MCF 10A (cell line): ENCODE measurements at places on chromosomes 13 and 19. TPM values are rescaled to one million over a fixed set of nuclear protein-coding genes. Genes with fewer than 3 reads are reported as not detected.

DNA sequence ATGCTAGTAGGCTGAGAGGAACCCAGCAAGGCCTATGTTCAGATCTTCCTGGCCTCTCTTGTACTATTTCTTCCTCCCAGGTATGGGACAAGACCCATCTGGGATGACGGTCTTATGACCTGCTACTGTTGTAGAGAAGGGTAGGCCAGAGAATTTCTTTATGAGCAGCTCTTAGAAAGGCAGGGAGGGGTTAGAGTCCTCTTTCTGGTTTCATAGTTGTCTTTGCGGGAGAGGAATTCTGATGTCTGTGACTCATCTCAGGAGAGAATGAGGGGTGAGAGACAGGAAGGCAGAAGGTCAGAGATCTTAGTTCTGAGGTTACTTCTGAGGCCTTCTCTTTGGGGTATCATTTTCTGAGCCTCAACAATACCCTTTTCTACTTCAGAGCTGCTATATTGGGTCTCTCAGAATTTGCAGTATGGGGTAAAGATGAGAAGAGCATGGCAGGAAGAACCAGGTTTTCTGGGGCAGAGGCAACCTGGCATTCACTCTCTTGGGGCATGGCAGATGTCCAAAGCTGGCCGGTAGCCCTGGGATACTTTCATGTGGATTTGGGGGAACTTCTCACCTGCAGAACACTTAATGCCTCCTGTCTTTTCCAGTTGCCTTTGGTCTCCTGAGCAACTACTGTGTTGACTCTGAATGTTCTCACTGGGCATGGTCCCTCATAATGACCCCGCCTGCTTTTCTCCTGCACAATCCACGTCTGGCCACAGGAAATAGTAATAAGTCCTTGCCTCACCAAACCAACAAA is 154.4 kb downstream of the GGACT start:
- H3K27me3 ChIP-seq: no peaks in the 10 kb centered on the region
- peak overlapping the region; percentile 71 for H3K27ac ChIP-seq
- peaks cover 15% of the 10 kb centered on the region for H3K4me1 ChIP-seq
- peak; percentile 64 for DNase-seq
- H3K36me3 ChIP-seq: peaks cover 7% of the 10 kb centered on the region

DNA sequence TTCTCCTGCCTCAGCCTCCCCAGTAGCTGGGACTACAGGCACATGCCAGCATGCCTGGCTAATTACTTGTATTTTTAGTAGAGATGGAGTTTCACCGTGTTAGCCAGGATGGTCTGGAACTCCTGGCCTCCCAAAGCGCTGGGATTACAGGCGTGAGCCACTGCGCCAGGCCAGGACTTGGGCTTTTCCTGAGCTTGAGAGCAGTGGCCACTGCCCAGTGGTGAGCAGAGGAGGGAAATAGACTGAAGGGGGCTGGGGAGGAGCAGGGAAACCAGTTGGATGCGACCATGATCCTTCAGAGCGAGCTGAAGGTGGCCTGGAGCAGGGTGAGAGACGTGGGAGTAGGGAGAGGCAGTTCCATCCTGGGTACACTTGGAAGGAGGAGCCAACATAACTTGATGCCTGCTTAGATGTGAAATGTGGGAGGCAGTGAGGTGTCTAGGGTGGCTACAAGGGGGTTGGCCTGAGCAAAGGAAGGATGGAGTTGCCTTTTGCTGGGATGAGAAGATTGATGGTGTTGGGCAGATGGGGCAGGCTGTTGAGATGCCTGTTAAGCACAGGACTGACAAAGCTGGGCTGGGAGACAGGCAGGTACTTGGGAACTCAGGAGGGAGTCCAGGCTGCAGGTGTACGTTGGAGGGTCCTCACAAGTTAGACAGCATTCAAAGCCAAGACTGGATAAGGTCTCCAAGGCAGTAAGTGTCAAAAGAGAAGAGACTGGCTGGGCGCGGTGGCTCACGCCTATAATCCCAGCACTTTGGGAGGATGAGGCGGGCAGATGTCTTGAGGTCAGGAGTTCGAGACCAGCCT is 31.8 kb downstream of the KCTD15 start:
- DNase-seq: no peak
- H3K36me3 ChIP-seq: peaks cover 6% of the 10 kb centered on the region
- H3K4me3 ChIP-seq: no peak overlapping the region
- no peak overlapping the region for H3K27ac ChIP-seq

DNA sequence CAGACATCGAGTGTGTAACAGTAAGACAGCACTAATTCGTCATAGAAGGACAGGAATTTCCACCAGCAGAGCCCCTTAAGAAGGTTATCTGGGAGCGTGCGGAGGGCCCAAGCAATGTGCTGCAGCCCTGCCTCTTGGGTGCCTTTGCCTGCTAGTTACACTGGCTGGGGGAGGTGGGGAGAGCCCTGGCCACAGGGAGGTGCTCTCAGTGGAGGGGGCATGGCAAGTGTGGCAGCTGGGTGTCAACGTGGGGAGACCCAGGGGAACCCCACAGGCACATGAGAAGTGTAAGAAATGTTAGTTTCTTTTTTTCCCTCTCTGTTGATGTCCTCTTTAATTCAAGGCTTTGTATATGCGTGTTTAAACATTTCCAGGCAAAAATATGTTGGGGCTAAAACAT is 50.9 kb upstream of the TMTC4 start:
- no peak for DNase-seq
- H3K27ac ChIP-seq: no peak overlapping the region
- H3K4me1 ChIP-seq: no peaks in the 10 kb centered on the region
- no peaks in the 10 kb centered on the region for H3K27me3 ChIP-seq
- no peak overlapping the region for H3K4me3 ChIP-seq
- H3K36me3 ChIP-seq: no peaks in the 10 kb centered on the region

- no peaks in the 10 kb centered on the region for H3K27me3 ChIP-seq
- H3K4me3 ChIP-seq: no peak overlapping the region
- peaks cover 12% of the 10 kb centered on the region for H3K4me1 ChIP-seq
- no peak for DNase-seq
- no peak overlapping the region for H3K27ac ChIP-seq
- no peaks in the 10 kb centered on the region for H3K36me3 ChIP-seq
Observed at GRCh38 chr13:109605846-109606245, 180.5 kb downstream of the IRS2 start.

The TSHZ3 gene
- not detected in 2 replicates for total RNA-seq

DNA sequence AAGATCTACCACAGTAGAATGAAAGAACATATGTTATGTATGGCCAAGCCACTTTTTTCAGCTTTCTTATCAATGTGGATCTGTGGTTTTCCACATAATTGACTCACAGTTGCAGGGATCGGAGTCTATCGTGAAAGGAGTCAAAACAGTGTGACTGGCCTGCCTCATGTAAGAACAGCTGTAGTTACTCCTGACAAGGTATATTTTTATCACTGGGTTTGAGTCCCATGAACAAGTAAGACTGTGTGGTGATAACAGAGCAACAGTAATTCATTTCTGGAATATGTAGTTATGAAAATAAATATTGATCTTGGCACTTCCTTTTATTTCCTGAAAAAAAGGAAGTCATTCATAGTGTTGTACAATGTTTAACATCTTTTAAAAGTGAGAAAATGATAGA is 416.6 kb downstream of the KLF12 start:
- peak overlapping the region; percentile 12 for H3K27ac ChIP-seq
- peaks cover 28% of the 10 kb centered on the region for H3K4me1 ChIP-seq
- no peaks in the 10 kb centered on the region for H3K36me3 ChIP-seq
- no peak for DNase-seq
- H3K4me3 ChIP-seq: no peak overlapping the region

GRCh38 chr13:76929851-76930374 is 18.4 kb upstream of the ACOD1 start:
- H3K4me3 ChIP-seq: no peak overlapping the region
- DNase-seq: no peak
- H3K4me1 ChIP-seq: peaks cover 2% of the 10 kb centered on the region
- peaks cover 5% of the 10 kb centered on the region for H3K36me3 ChIP-seq
- H3K27me3 ChIP-seq: no peaks in the 10 kb centered on the region

GRCh38 chr13:40615619-40616018 is 50.8 kb downstream of the FOXO1 start:
- H3K4me1 ChIP-seq: peaks cover 57% of the 10 kb centered on the region
- no peak overlapping the region for H3K27ac ChIP-seq
- no peak overlapping the region for H3K4me3 ChIP-seq
- peak; percentile 38 for DNase-seq

DNA sequence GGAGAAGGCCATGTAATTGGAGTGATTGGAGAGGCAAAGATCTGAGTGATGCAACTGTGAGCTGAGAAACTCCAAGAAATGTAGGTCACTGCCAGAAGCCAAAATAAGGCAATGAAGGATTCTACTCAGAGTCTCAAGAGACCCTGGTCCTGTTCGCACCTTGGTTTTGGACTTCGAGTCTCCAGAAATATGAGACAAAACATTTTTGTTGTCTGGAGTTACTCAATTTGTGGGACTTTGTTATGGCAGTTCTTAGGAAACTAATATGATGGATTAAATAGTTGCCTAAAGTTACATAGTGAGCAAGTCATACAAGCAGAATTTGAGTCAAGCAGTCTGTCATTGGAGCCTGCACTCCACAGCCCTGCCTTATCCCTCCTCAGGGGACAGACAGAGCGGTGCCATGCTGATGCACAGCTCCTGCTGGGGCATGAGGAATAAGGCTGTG is 104.2 kb downstream of the ITGBL1 start:
- no peaks in the 10 kb centered on the region for H3K27me3 ChIP-seq
- peaks cover 9% of the 10 kb centered on the region for H3K4me1 ChIP-seq
- DNase-seq: no peak
- H3K27ac ChIP-seq: no peak overlapping the region
- H3K36me3 ChIP-seq: no peaks in the 10 kb centered on the region

DNA sequence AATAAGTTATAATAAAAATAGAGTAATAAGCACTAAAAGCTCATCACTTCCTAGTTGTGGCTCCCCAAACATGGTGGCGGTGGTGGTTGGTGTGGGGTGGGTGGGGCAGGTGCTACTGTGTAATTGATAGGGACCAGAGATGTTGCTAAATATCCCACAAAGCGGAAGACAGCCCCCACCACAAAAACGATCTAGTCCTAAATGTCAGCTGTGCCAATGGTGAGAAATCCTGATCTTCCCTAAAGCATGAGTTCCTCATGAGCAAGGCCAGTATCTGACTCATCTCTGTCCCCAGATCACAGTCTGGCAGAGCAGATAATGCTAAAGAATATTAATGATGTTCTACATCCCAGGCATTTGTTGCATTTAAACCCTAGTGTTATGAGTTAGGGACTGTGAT is 1.9 kb upstream of the EDDM13 start:
- H3K27ac ChIP-seq: no peak overlapping the region
- no peaks in the 10 kb centered on the region for H3K27me3 ChIP-seq
- H3K4me3 ChIP-seq: no peak overlapping the region
- no peaks in the 10 kb centered on the region for H3K36me3 ChIP-seq

The ADPRHL1 gene
- total RNA-seq: 2.6 and 4.3 TPM in 2 replicates

DNA sequence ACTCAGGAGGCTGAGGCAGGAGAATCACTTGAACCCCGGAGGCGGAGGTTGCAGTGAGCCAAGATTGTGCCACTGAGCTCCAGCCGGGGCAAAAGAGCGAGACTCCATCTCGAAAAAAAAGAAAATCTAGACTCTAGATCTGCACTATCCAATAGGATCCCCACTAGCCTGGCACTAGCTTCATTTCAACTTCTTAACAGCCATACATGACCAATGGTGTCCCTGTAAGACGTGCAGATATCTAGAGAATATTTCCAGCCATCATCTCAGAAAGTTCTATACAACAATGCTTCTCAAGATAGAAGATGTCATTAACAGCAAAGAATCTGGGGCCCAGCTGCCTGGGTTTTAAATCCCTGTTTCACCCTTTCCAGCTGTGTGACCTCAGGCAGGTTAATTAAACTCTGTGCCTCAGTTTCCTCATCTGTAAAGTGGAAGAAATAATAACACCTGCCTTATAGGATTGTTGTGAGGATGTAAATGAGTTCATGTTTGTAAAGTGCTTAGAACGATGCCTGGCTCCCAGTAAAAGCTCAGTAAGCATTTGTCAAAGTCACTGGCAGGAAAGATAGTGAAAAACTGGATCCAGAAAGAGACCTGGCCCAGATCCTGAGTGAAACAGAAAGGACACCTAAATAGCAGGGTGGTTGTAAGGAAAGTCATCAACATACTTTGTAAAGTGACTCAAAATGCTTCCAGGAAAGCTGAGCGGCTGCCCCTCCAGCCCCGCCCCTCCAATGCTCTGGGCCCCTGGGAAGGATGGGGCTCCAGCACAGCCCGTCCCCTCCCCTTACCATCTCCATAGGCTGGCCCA is 13.5 kb downstream of the WIZ start:
- peaks cover 12% of the 10 kb centered on the region for H3K4me1 ChIP-seq
- no peaks in the 10 kb centered on the region for H3K36me3 ChIP-seq
- H3K27ac ChIP-seq: no peak overlapping the region

- no peaks in the 10 kb centered on the region for H3K4me1 ChIP-seq
- H3K27me3 ChIP-seq: no peaks in the 10 kb centered on the region
- H3K27ac ChIP-seq: no peak overlapping the region
- no peak overlapping the region for H3K4me3 ChIP-seq
- peaks cover 7% of the 10 kb centered on the region for H3K36me3 ChIP-seq
Observed at GRCh38 chr13:41765020-41765419, 195.9 kb downstream of the VWA8 start.

GRCh38 chr13:24036115-24036514 is 124.4 kb upstream of the SPATA13 start:
- DNase-seq: no peak
- H3K4me1 ChIP-seq: peaks cover 5% of the 10 kb centered on the region
- no peaks in the 10 kb centered on the region for H3K36me3 ChIP-seq
- no peak overlapping the region for H3K27ac ChIP-seq

GRCh38 chr13:113410472-113411201 is 42.7 kb downstream of the ADPRHL1 start:
- peaks cover 10% of the 10 kb centered on the region for H3K4me1 ChIP-seq
- no peaks in the 10 kb centered on the region for H3K36me3 ChIP-seq
- H3K4me3 ChIP-seq: no peak overlapping the region
- peak; percentile 38 for DNase-seq

- no peak overlapping the region for H3K4me3 ChIP-seq
- H3K27me3 ChIP-seq: no peaks in the 10 kb centered on the region
- H3K27ac ChIP-seq: no peak overlapping the region
- no peak for DNase-seq
Observed at GRCh38 chr13:30799356-30799824, 64.0 kb downstream of the ALOX5AP start.

DNA sequence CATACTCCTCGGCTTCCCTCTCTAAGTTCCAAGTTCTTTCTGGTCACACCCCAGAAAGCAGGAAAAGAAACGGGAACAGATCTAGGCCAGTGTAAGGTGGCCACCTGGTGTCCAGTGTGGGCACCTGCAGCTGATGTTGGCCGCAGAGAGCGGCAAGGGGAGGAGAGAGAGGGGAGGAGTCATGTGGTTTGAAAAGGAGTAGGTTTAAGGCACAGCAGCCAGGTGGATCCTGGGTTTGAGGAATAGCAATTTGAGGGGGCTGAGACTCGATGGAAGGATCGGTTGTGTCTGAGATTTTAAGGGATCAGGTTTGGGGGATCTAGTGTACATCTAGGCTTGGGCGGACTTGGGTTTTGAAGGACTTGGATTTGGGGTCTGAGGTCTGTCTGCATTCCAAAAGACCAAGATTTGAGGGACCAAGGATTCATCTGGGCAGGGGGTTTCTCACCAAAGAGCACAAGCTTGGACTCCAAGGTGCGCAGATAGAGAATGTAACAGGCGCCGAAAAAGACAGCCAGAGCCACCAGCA is 1.2 kb downstream of the RABAC1 start:
- H3K36me3 ChIP-seq: peaks cover 14% of the 10 kb centered on the region
- H3K27me3 ChIP-seq: no peaks in the 10 kb centered on the region
- peaks cover 19% of the 10 kb centered on the region for H3K4me1 ChIP-seq
- peak overlapping the region; percentile 78 for H3K27ac ChIP-seq
- H3K4me3 ChIP-seq: peak overlapping the region; percentile 74
